ENCODE measurements at places on chromosomes 6 and 20.

DNA sequence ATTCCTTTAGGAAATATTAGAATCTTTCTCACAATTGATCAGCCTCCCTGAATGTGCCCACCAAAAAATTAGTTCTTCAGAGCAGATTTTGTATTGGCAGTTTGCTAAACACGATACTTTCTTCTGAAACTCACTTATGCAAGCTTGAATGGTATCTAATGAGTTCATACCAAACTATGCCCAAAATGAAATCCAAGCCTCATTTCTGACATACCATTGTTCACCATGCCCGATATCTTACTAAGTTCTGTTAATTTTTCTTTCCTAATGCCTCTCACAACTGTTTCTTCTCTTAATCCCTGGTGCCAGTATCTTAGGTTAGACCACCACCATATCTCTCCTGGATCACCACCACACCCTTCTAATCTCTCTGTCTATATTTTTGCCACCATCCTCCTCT, 755.9 kb downstream of the KIF16B start:
- no peak for DNase-seq

GRCh38 chr6:138007014-138007472, 100.2 kb downstream of the PERP start:
- no peak for DNase-seq

GRCh38 chr6:41798901-41799558, 11.5 kb downstream of the TOMM6 start:
- no peak for DNase-seq

DNA sequence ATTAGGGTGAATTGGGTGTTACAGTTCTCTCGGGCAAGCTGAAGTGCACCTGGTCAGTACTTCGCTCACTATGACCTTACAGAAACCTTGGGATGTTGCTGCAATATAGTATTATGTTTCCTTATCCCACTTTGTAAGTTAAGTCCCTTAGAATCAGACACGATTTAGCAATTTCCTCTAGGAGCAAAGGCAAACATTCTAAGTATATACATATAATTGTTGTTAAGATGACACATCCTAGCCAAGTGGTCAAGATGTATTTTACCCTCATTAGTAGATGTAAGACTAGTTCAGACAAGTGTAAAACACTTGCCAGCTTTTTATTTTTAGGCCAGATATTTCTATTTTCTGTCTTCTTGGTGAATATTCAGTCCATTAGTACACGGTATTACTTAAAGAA, 31.1 kb upstream of the RGS17 start:
- no peak for DNase-seq

DNA sequence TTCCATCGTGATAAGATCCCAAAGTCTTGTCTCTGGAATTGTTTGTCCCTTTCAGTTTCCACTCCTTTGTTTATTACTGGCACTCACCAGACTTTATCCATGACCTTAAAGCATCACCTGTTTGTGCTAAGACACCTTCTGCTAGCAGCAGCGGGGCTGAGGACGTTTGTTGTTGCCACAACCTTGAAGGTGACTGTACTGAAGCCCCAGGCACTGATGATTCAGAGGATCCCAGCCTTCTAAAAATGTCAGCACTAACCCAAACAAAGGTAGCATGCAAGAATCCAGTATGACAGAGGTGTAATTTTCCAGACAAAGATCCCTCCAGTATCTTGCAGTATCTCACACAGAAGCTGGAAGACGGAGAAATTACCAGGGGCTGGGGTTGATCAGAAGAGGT, 28.9 kb upstream of the SMIM8 start:
- no peak for DNase-seq

- no peak for DNase-seq
These were observed 13.2 kb downstream of the STX7 start for GRCh38 chr6:132499757-132500156.

- no peak for DNase-seq
These were observed 35.2 kb downstream of the RREB1 start for GRCh38 chr6:7142918-7143475.

DNA sequence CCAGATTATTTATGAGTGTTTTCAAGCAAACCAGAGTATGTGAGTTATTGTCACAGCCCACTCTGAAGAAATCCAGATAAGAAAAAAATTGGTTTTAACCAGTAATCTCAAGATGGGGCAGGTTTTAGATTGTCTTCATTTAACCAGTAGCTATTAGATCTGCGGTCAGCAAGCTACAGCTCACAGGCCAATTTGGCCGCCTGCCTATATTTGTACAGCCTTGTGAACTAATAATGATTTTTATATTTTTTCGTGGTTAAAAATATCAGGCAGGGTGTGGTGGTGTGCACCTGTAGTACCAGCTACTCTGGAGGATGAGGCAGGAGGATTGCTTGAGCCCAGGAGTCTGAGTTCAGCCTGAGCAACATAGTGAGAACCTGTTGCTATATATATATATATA, 5.0 kb downstream of the FAM209B start:
- no peak for DNase-seq

- DNase-seq, result no peak
These were observed 45.0 kb downstream of the SLC23A2 start for GRCh38 chr20:4956200-4956810.

DNA sequence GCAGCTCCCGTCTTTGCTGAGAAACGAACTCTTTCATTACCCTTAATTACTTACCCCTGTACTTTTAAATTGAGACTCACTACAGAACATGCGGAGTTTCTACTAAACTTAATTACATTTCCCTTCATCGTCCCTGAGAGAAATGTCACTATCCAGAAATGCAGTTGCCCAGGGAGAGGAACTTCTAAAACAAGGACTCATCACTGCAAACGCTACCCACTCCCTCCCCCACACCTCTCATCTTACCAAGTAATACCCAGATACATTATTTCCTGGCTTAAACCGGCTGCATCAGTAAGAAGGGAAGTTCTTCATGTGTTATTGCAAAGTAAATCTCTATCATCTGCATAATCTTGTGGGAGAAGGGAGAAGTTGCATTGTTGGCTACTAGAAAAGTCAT, 138.3 kb downstream of the IPCEF1 start:
- no peak for DNase-seq

- no peak for DNase-seq
These were observed 586.8 kb upstream of the MAP3K7 start for GRCh38 chr6:91173651-91174050.

DNA sequence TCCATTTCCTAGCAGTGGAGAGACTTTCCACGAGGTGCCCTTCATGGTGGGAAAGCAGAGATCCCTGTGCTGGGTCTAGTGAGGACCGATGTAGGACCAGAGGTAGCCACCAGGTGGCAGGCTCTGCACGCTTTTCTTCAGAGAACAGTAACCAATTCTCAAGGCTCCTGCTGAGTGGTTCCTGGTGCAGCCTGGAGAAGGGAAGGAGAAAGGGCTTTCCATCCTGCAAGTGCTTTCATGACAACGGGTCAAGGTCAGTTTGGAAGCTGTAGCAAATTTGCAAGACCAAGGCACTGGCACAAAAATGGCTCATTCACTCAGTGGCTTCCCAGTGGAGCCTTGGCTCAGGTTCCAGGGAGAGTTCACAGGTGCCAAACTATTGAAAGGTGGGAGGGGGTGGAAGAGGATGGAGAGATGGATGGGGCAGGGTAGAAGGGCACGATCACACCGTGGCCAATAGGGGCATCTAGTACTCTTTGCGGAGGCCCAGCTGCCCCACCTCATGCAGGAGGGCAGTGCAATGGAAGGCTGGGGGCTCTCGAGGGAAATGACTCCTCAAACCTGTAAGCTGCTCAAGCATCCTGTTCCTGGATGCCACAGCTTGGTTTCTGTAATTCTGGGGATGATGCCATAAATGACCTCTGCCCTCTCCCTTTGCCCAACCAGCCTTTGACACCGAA, 25.5 kb upstream of the KCNK16 start:
- DNase-seq, result no peak

- DNase-seq, result no peak
These were observed 303.6 kb upstream of the POU3F2 start for GRCh38 chr6:98530732-98531131.

DNA sequence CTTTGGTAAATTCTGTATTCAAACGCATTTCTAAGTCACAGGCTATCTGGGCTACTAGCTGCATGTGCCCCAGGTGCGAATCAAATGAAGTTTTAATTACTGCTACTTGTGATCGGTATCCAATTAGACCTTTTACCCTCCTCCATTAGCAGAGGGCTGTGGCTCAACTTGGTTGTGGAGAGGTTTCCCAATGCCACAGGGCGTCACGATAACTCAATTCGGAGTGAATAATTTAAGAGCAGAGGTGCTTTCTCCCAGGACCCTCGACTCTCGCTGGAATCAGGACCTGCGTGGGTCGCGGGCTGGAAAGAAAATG, 640 bp downstream of the SAYSD1 start:
- DNase-seq, result no peak

- DNase-seq, result no peak
These were observed 145.2 kb downstream of the SOBP start for GRCh38 chr6:107635057-107635515.

GRCh38 chr20:2140561-2140960, 38.9 kb downstream of the STK35 start:
- no peak for DNase-seq

DNA sequence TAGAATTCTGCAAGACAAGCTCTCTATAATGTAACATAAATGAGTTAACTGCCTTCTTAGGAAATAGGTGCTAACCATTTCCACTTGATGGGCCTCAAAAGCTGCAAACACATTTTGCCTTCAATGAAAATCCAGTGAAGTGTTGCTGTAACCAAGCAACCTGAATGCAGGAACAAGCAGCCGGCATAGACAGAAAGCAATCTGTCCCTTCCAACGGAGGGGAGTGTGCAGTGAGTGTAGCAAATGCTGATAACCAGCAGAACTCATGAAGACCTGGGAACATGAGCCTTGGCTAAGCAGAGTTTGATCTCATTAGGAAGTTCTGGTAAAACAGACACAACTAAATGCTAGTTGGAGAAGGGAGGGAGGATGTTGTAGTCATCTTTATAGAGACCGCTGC, 697.8 kb downstream of the KIF16B start:
- no peak for DNase-seq

- DNase-seq, result no peak
These were observed 34.6 kb downstream of the RAMACL start for GRCh38 chr6:166551754-166552495.

DNA sequence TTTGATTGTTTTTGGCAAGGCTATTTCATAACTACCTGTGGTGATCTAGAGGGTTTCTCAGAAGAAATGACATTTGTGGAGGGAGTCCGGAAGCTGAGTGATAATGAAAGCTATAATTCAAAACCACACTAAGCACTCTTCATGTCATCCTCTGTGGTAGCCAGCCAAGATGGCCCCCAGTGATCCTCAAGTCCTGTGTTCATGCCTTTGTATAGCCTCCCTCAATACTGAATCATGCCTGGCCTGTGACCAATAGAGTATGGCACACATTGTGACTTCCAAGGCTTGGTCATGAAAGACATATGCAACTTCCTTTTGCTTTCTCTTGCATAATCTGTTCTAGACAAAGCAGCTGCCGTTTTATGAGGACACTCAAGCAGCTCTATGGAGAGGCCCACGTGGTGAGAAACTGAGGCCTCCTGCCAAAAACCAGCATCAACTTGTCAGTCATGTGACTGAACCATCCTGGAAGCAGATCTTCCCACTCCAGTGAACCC, 12.8 kb upstream of the DNAAF9 start:
- no peak for DNase-seq

DNA sequence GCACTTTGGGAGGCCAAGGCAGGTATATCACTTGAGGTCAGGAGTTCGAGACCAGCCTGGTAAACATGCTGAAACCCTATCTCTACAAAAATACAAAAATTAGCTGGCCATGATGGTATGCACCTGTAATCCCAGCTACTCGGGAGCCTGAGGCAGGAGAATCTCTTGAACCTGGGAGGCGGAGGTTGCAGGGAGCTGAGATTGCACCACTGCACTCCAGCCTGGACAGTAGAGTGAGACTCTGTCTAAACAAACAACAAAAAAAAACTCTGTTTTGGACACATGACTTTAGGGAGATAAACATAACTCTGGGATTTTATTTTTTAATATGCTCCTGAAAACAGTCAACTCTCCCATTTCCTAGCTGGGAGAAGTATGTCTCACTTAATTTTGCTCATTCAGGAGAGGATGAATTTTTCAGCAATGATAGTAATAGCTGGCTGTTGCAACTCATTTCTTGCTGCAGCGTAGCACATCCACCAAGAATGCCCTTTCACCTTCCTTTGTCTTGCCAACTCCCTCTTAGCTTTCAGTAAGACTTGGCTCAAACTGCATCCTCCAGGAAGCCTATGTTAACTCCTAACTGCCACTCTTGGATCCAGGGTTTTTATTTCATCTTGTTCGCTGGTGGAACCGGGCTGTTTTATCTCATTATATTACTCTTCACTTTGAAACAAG, 24.3 kb downstream of the TOP1 start:
- no peak for DNase-seq

- DNase-seq, result no peak
These were observed 40.8 kb upstream of the BMP5 start for GRCh38 chr6:55916188-55916587.

DNA sequence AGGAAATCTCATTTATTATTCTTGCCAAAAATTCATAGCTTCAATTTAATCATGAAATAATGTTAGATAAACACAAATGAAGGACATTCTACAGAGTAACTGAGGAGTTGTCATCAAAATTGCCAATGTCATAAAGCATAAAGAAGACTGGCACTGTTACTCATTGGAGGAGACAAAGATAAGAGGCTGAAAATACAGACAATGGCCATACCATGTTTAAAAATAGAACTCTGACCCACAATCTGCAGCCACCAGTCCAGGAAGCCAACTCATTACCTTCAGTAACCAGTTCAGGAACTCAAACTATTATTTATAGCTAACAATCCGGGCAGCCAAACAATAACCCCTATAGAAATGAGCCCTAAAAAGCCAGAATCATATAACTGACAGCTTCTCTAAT, 795.6 kb downstream of the TENT5A start:
- DNase-seq, result no peak

GRCh38 chr6:141483598-141484061, 649.1 kb upstream of the GJE1 start:
- peak; percentile 98 for DNase-seq

DNA sequence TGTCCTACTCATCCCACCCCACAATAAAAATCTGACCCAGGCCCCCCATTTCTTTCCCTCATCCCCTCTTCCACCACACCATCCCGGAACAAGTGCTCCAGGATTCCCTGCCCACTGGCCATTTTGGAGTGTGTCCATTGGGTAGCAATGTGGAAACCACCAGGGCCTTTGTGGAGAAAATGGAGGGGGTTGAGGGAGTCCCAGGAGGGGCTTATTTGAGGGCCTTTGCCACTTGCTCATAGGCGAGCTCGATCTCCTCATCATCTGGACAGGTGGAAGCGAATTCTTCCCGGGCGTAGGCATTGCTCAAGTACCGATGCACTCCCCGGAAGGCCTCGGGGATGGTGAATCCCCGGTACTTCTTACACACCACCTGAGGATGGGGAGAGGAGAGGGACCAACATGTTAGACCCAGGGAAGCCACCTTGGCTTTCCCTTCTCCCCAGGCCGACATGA, 1.6 kb upstream of the DDAH2 start:
- no peak for DNase-seq

DNA sequence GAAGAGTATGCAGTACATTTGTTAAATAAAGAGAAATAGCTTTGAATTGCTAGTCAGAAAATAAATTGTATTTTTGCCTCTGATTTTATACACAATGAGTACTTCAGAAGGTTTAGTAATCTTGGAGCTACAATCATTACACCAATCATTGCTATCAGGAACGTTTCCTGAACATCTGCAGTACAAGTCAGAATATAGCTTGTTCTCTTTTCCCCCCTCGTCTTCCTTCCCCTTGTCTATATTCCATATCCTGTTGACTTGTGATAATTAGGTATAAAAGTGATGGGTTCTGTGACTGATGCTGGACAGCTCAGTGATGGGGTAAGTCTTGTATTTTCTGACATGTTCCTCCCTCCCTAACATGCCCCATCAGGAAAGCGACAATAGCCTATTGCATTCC, 94.0 kb downstream of the AHI1 start:
- no peak for DNase-seq

GRCh38 chr20:3760655-3761348, 6.8 kb downstream of the ADISSP start:
- no peak for DNase-seq

Data from AG04449 (cell line).